Fibroblast of villous mesenchyme (primary cell): ENCODE measurements at places on chromosomes 13 and 19.

DNA sequence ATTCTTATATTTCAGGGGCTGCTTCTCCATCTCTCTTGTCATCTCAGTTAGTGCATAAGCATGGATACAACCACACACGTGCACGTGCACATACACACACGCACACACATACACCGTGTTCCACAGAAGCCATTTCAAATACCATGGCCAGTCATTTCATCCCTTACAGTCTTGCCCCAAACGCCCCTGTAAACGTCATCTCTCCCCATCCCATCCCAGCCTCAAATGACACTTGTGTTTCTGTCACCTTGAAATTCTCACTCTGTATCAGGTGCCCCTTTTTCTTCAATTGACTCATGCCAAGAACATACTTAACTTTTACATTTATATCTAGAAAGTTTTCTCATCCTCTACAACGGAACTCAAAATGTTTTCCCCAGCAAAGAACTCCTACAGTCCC is 220.5 kb downstream of the IRS2 start:
- DNase-seq, result no peak

GRCh38 chr19:1402411-1403070 is 1.2 kb upstream of the GAMT start:
- no peak for DNase-seq

- no peak for DNase-seq
These were observed 8.3 kb downstream of the GTF3A start for GRCh38 chr13:27432611-27433210.

DNA sequence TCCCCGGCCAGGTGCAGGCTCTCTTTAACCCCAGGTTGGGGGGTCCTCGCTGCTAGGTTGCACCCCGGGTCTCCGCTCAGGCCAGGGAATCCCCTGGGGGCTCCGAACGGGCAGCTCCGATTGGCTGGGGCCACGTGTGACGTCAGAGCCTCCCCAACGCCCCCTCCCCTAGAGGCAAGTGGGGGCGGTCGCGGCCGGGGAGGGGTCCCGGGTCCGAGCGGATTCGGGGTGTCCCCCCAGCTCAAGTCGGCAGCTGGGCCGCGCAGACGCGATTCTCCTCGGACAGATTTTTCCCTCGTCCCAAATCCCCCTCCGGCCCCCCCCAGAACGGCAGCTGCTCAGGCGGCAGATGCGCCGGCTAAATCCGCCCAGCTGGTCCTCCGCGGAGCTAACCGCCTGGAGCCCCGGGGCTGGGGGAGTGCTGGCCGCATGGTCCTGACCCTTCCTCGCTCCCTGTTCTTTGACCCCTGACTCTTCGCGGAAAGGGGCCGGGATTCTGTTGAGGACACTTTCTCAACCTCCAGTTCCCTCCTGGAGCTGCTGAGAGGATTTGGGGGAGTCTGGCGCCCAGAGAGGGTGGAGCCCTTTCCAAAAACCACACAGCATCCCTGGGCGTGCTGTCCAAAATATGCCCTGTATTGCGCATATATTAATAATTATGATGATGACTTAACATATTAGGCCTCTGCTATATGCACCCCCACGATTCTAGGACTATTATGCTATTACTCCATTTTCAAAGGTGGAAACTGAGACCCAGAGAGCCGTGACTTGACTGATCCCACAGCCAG is 25.4 kb upstream of the SEMA6B start:
- DNase-seq, result peak; percentile 40

GRCh38 chr13:51714663-51715168 is 89.2 kb downstream of the DHRS12 start:
- no peak for DNase-seq

DNA sequence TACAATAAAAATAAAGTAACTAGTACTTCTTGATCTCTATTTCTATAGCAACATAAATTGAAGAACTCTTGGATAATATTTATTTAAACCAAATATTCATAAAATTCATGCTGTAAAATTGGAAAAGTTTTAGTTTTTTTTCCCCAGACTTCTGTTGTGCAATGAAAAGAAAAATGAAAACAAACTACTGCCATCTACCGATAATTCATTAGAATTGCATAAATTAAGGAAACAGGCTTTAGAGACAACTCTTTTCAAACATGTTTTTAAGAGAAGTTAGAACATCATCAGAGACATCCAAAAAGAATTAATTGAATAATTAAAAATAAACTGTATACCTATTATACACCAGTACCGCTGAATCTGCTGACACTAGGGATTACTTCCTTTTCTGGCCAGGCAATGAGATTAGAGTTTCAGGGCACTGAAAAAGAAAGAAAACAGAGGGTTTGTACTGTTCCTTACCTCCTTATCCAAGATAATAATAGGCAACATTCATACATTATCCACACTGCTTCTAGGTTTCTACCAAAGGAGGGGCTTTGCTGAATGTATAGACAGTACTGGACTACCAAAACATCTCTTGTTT is 4.9 kb downstream of the CCDC122 start:
- DNase-seq, result peak; percentile 52

- no peak for DNase-seq
These were observed 146.8 kb downstream of the FOXO1 start for GRCh38 chr13:40519637-40520036.

DNA sequence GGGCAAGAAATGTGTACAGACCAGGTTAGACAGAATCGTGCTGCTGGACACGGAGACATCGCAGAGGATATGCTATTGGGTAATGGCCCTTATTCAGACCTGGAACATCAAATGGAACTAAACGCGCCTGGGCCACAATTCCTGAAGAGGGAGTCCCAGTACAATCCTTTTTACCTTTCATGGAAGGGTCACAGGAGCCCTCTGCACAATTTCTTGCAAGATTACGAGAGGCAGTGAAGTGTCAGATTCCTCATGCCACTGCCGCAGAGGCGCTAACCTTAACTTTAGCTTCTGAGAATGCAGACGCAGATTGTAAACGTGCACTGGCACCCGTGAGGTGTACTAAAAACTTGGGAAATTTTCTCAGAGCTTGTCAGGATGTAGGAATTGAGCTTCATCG is 18.1 kb downstream of the CLEC4M start:
- no peak for DNase-seq

DNA sequence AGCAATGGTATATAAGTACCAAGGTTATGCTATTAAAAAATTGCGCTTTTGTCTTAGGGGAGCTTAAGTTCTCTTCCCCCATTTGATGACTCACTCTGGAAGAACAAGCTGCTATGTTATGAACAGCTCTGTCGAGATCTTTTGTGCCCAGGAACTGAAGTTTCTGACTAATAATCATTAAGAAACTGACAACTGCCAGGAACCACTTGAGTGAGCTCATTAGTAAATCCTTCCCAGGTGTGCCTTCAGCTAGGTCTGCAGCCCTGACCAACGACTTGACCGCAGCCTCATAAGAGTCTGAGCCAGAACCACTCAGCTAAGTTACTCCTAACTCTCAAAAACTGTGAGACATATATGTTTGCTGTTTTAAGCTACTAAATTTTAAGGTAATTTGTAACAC is 147.8 kb downstream of the SLITRK6 start:
- DNase-seq, result no peak

- no peak for DNase-seq
These were observed 9.2 kb downstream of the SCAF1 start for GRCh38 chr19:49651029-49651819.
